NCI-H69 (cell line): ENCODE measurements at places on chromosomes 13 and 19.

DNA sequence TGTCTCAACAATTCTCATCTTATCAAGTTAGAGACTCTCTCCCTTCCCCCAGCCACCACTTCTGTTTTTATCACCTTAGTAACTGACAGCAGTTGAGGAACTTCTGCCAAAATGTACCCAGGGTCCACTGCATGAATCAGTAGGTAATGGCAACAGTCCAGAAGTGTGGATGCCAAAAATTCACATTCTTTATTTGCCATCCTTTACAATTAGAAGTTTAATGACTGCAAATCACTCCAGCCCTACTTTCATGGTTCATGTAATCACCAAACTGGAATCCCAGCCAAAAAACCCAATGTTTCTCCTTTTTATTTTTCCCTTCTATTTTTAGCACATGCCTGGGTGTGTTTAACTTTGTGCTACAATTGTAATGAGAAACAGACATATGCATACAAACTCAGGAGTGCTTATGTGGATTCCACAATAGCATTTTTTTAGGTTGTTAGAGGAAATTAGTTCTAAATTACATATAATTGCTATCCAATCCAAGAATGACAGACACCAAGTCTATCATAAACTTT lies 243.5 kb downstream of the RGCC start:
- DNase-seq: peak; percentile 94

GRCh38 chr19:34556488-34556887 lies 74.9 kb downstream of the WTIP start:
- DNase-seq: peak; percentile 49

DNA sequence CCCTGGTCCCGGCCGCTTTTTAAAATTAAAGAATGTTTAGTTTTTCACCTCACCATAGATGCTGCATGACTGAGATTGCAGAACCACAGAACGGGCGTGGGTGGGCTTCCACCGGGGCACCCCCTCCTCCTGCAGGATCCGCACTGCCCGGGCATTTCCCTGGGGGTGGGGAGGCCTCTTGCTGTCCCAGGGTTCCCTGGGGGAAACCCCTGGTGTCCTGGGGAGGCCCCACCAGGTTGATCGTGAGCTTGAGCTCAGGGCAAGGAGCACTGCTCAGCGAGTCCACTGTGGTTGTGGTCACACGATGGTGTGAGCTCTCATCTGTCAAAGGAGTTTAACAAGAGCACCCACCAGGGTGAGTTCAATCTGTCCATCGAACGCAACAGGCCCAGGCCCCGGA lies 11.4 kb upstream of the TCF3 start:
- DNase-seq: no peak

- DNase-seq: peak; percentile 89
Observed at GRCh38 chr19:49689133-49690078, at the start of gene ADM5. ADM5 (plus strand) TSS chr19:49689594; CDS start chr19:49689838, 244 bp downstream.

GRCh38 chr19:32450217-32450616 lies 44.6 kb downstream of the DPY19L3 start:
- DNase-seq: no peak

DNA sequence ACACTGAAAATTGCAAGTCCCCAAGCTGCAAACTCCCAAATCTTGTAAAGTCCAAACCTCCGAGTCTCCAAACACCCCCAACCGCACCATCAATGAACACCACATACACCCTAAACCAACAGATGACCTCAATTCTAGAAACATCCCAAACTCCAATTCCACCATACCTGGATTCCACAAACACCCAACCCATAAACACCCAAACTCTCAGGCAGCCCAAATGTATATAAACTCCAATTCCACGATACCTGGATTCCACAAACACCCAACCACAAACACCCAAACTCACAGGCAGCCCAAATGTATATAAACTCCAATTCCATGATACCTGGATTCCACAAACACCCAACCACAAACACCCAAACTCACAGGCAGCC lies 470 bp downstream of the C3 start:
- DNase-seq: no peak

DNA sequence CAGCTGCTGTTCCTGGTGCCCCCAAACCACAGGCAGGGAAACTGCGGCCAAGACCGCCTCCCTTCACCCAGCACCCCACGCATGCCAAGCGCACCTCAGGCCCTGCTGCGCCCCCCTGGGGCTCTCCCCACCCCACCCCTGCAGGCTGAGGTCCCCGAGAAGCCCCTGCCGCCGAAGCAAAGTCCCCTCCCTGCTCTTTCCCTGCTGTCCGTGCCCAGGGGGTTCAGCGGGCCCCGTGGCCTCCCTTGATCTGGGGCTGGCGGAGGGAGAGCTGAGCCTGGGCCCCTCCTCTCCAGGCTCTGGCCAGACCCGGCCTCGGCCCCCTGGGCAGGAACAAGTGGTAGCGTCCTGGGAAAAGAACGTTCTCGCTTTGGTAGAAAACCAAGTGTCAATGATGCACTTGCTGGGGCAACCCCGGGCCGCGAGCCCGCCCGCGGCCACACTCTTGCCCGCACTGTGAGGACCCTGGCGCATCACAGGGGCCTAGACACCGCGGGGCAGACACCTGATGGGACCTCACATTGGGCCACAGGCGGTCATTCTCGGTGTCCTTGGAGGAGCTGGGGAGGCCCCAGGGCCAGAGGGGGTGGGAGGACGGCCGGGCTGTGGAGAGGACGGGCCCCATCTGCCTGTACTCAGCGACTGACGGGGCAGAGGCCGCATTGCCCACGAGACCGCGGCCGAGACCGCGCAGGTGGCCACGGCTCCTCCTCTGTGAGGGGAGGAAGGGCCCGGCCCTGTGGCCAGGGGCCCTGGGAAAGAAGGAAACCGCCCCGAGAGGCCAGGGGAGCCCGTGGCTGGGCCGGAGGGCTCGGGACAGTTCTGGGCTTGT lies 29.0 kb downstream of the GPX4 start:
- DNase-seq: no peak

GRCh38 chr13:87677043-87677495 lies 5.9 kb downstream of the SLITRK5 start:
- no peak for DNase-seq

DNA sequence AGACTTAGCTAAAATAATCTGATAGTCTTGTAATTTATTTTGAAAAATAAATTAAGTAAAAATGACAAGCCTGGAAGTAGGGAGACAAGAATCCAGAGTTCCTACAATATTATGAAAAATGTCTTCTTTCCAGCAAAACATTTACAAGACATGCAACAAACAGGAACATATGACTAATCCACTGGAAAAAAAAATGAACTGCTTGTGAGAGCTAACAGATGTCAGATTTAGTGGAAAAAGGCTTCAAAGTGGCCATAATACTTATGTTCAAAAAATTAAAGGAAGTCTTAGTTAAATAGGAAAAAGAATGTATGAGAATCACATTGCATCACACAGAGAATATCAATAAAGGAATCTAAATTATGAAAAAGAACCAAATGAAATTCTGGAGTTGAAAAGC lies 2082.0 kb upstream of the PCDH20 start:
- no peak for DNase-seq

DNA sequence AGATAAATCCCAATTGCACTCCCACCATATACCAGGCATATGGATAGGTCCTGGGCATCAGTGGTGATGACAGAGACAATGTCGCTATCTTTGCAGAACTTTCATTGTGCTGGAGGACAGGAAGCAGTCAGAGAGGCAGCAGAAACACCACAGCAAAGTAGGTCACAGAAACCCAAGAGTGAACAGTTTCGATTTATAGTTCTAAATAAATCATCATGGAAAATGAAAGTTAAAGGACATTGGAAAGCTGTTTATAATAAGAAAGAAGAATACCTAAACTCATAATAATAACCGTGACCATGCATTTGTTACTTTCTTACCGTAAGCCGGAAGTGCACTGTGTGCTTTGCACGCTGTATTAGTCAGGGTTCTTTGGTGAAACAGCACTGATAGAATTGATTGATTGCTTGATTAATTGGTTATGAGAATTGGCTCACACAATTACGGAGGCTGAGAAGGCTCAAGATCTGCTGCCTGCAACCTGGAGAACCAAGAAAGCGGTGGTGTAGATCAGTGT lies 38.9 kb downstream of the ALOX5AP start:
- DNase-seq: no peak

DNA sequence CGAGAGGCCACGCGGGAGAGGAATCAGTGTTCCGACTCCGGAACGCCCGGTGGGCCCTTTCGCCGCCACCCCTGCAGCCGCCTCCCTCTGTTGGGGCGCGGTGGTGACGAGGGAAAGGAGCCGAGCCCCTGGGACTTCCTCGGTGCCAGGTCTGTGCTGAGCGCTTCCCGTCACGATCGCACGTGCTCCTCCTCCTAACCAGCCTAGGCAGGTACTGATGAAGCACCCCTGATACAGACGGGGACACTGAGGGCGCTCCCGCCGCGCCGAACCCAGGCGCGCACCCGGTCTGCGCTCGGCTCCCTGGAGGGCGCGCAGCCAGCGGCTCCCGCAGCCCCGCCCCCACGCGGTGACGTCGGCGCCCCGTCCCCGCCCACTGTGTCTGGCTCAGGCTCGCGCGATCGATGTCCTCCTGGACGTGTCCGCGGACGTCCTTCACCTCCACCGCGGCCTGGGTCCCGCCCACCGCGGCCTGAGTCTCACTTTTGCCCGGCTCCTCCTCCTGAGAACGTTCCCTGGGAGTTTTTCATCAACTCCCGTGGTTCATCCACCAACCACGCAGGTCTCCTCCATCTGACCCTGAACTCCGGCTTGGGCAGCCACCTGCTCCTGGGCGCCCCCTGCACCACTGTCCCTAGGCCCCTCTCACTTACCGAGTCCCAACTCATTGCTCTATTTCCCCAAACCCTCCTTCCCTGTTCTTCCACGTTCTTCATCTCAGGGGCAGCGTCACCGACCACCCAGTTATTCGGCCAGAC lies 2.6 kb upstream of the KLK15 start:
- peak; percentile 87 for DNase-seq

DNA sequence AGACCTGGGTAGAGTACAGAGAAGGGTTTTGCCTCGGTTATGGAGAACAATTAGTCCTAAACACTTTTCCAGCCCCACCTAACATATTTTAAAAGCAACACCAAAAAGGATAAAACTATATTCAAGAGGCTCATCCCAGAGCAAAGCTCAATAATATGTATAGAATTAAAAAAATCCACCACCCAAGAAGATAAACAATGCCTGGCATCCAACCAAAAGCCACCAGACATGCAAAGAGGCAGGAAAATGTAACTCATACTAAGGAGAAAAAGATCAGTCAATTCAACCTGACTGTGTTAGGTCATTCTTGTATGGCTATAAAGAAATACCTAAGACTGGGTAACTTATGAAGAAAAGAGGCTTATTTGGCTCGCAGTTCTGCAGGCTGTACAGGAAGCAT lies 39.3 kb downstream of the FGF9 start:
- DNase-seq: no peak

- DNase-seq: no peak
Observed at GRCh38 chr19:28577666-28578065, 635.3 kb downstream of the UQCRFS1 start.
